ENCODE measurements at places on chromosomes 1 and 21.

DNA sequence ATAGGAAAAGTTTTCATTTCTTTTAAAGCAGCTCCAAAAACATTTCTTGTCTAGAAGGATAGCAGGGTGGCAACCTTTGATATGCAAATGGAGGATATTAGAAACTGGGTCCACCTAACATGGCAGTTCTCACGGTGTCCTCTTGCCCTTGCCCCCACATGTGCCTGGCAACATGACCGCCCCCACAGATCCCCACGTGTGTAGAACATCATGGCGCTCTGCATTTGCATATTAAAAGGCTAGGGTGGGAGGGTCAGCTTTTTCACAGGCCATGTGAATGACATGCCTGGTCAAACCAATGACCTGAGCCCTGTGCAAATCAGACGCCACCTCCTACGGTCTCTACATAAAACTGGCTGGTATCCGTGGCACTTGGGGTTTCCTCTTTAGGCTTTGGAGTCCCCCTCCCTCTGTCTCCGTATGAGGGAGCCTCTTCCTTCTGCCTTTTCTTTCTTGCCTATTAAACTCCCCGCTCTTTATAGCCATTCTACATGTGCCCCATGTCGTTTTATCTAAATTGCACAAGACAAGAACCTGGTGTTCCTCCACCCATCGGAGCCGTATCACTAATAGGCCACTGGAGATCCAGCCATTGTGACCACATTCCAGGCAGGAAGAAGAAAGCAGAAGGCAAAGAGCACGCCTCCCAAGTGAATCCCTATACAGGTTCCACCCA, 71.3 kb downstream of the WDR4 start:
- DNase-seq, result no peak

DNA sequence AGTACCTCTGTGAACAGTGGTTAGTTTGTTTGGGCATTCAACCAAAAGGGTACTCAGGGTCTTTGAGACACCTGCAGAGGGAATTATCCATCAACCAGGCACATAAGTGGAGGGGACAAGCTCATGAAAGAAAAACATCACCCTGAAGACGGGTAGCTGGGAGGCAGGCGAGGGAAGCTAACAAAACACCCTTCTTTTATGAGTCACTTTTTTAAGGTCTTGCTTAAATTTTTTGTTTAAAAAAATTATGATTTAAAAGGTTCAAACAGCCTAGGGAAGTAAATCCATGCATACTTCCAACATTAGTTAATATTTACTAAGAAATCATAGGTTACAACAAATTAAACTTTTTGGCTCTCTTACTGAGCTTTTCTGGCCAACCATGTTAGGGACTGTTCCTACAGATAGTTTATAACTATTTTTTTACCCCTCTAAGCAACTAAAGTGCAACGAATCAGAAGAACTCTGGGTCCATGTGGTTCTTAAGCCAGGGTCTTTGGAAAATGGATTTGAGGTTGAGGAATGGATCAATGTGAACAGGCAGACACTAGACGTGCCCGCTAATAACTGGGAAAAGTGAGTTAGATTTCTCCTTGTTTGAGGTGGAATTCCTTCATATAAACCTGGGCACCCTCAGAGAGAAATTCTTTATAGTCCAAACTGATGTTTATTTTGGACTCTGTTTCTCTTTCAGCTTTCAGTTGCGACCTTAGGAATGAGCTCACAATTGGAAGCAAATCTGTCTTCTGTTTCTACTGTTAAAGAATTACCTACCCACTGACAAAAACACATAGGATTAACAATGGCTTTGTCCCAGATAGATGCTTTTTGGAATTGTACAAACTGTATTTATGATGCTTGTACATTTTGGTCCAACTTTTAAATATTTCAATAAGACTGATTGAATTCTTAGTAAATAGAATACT, 123.0 kb downstream of the LYPLAL1 start:
- no peak for DNase-seq

DNA sequence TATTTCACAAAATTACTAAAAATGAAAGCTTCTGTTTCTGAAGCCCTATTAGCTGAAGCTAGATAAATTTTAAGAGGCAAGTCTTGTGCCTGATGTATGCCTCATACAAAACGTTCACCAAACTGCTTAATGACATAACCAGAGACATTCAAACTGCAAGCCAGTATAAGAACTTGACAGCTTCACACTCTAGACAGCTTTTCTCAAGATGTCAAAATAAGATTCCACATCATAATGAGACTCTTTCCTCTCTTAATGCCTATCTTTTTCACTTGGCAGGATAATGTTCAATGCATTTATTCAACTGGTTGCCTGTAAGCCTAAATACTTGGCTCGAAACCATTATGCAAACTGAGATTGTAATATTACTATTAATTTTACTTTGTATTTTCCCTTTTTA, 424.0 kb downstream of the LTN1 start:
- DNase-seq, result no peak

- DNase-seq, result no peak
These were observed 16.4 kb downstream of the BSND start for GRCh38 chr1:55015123-55015522.

- DNase-seq, result no peak
These were observed 10.1 kb downstream of the GNB1 start for GRCh38 chr1:1880617-1881312.

DNA sequence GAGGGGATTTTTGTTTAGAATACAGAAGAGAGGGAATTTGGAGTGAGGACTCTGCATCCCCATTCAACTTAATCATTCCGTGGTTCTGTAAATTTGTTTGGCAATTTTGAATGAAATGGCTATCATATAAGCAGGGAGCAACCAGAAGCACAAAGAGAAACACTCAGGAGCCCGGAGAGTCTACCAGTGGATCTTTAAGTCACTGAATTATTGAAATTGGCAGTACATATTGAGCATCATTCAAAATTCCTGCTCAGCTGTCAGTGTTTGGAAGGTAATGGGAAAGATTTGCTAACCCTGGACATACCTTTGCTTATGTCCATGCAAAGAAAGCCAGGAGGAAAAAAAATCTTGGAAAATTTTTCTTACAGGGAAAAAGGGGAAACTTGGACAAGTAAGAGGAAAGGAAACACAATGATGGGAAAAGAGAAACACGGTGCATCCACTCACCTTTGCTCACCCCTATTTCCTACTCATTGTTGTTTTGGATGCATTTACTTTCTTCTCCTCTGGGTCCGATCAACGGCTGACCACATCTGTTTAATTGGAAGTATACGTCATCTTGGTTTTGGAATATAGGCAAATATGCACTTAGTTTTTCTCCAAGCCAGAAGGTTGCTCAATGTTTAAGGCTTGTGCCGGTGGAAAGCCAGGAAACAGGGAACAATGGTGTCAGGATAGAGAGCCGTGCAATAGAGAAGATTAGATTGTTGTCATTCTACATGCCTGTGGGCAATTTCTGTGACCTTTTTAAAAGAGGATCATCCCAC, 243.0 kb upstream of the LYPLAL1 start:
- no peak for DNase-seq

DNA sequence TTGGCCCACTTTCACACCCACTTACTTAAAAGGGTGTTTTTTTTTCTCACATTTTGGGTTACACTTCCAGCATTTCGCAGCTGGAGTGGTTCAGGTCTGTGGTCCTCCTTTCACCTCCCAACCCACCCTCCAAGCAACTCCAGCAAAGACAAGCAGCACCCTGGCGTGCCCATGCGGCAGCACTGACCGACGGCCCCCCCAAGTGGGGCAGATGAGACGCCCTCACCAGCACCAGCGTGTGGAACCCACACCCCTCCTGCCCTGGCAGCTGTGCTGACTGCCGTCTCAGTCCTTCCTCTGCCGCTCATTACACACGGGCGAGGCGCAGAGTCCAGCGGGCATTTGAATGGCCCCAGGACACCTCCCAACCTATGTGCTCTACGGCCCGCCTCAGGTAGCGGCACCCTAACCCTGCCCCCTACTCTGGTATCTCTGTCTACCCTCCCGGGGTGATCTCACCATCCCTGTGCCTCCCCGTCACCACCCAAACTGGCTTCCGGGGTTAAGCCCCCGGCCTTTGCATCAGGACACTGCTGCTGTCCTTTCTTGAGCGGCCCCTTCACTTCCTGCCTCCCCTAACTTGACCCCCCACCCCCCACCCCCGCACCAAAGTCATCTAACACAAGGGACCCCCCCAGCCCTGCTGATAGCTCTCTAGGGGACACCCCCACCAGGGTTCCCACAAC, 10.9 kb downstream of the LSS start:
- no peak for DNase-seq

- peak; percentile 9 for DNase-seq
These were observed 58.9 kb upstream of the LAPTM5 start for GRCh38 chr1:30816211-30817076.

GRCh38 chr1:6260433-6260934, 414 bp downstream of the GPR153 start:
- no peak for DNase-seq

GRCh38 chr1:209616366-209617046, 33.0 kb downstream of the CAMK1G start:
- no peak for DNase-seq

GRCh38 chr1:32071758-32072621, 749 bp upstream of the TMEM39B start:
- DNase-seq, result peak; percentile 2

- DNase-seq, result no peak
These were observed 133.8 kb downstream of the CAMTA1 start for GRCh38 chr1:6918925-6919511.

DNA sequence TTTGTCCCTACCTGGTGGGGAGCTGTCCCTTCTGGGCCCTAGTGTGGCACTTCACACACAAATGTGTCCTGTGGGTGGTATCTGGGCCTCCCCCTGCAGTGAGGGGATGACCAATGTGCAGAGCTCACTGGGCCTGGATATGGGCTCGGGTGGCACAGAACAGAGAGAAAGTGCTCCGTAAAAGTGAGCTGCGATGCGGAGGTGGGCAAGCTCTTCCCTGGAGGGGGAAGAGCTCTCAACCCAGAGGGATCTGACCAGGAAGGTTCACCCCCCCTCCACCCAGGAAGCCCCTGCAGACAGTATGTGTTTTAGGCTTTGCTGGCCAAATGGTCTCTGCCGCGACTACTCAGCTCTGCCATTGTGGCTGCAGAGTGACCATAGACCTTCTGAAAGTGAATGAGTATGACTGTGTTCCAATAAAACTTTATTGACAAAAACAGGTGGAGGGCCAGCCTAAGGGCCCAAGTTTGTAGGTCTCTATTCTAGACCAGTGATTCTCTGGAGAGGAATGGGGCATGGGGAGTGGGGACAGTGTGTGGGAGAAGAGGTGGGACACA, 8.6 kb upstream of the ITGB2 start:
- DNase-seq, result no peak

- DNase-seq, result no peak
These were observed 47.6 kb downstream of the KIAA0319L start for GRCh38 chr1:35509558-35509957.

DNA sequence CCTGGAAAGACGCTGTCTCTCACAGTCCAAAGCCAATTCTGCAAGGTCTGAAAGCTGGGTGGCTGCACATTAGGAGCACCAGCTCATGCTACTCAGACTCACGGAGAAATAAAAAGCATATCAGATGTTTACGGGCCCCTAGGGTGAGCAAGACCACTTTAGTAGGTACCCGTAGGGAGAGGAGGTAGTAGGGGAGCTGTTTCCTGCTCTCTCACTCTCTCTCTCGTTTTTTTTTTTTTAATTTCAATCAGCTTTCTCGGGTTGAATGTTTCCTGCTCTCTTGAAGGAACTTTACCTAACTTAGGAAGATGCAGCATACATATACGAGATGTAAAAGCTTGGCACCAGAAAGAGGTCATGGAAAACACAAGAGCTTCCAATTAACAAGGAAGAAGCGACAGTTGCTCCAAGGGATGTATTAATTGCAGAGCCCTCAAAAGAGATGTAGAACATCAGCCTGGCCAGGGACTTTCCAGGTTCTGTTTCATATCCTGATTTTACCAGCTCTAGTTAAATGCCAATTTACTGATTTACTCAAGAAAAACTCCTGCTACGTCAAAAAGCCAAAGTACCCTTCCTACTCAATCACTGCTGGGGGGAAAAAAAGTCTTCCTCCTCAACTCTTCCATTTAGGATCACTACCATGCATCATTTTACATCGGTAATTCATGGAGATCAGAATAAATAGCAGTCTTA, 3.1 kb downstream of the LORICRIN start:
- no peak for DNase-seq

GRCh38 chr1:233376382-233377110, 49.0 kb downstream of the MAP3K21 start:
- no peak for DNase-seq

- DNase-seq, result no peak
These were observed 2.7 kb downstream of the COL8A2 start for GRCh38 chr1:36122062-36123030.

Data from NCI-H748 treated with DMSO at 0.1 percent for 48 hours (cell line).